HT1080 (cell line): ENCODE measurements at places on chromosomes 16 and 17. TPM values are rescaled to one million over a fixed set of nuclear protein-coding genes. Genes with fewer than 3 reads are reported as not detected.

GRCh38 chr17:74126959-74127358 is 76.5 kb upstream of the RPL38 start:
- no peak for DNase-seq

DNA sequence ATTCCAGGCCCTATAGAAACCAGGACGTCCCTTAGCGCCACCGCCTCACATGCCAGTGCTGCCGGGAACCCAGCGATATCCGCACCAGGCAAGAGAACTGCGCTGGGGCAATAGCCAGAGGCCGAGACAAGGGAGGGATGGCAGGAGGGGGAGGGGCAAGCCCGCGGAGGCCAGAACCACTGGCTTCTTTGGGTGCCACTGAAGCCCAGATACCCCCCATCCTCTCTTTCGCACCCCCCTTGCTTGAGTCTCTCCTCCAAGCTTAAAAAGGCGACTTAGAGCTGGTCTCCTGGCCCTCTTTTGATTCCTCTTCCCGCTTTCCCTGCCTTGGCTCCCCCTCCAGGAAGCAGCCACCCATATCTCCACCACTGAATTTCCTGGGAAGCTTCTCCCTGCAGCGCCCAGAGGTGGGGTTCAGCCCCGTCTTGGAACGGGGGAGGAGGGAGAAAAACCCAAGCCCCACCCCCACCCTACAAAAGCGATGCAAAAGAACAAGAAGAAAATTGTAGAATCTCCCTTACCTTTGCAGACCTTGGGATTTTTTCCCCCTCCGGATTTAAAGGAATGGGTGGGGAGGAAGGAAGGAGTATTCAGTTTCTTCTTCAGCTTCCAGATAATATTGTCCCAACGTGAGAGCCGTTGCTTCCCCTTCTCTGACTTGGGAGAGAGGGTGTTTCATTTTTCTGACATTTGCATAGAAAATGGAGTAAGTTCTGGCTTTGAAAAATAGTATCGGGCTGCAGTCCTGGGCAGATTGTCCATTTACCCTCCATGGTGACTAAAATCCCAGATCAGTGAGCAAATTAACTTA is 622 bp downstream of the HOXB6 start:
- DNase-seq: peak; percentile 84

DNA sequence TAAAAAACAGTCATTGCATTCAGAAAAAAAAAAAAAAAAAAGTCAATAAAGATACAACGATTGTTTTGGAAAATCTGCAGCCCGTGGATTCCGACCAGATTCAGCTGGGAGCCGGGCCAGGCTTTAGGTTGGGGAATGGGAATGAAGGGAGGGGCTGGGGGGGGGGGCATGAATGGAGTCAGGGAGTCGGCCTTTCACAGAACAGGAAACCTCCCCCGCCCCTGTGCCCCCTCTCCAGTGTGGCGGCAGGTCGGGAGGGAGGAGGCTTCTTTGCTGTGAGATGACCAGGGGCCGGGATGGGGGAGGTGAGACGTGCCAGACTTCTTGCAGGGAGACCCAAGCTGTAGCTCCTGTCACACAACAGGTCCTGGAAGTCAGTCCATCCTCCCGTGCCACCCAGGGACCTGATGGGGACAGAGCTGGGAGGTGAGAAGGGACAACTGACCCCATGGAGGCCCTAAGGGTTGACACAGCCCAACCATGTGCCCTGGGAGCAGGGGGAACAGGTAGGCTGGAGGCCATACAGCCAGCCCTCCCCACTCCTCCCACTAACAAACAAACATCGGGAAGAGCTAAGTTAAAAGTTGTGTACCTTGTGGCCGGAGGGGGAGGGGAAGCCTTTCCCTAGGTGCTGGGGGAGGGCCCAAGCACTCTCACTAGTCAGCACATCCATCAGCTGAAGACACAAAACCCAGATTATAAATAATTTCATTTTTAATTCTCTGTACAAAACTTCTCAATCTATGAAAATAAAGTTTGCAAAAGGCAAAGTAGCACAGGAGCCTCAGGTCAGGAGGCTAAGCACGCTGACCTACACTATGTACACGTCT is 25.2 kb downstream of the SREBF1 start:
- DNase-seq: no peak

DNA sequence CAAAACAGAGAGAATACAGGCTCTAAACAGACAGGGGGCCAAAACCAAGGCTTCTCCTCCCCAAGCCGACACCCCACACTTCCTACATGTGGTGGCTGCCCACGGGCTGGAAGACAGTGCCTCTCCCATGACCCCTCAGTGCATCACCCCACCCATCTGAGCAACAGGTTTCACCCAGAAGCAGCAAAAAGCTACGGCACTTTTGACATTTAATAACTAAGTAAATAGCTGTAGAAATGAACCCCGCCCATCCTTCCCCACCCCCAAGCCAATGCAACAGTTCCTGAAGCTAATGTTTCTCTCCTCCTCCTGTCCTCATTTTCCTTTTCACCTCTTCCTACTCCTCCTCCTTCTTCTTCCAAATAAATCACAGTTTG is 9.9 kb upstream of the SOX9 start:
- DNase-seq: no peak

GRCh38 chr17:48561884-48562810 is 16.0 kb downstream of the HOXB4 start:
- DNase-seq: no peak

The RNU2-1 gene
- not detected in 2 replicates for total RNA-seq

The PRR29 gene
- 0.08 and 0.47 TPM in 2 replicates for total RNA-seq

The FOXL1 gene
- 0.51 and 0.80 TPM in 2 replicates for total RNA-seq
